ENCODE measurements at places on chromosomes 1 and 21.

DNA sequence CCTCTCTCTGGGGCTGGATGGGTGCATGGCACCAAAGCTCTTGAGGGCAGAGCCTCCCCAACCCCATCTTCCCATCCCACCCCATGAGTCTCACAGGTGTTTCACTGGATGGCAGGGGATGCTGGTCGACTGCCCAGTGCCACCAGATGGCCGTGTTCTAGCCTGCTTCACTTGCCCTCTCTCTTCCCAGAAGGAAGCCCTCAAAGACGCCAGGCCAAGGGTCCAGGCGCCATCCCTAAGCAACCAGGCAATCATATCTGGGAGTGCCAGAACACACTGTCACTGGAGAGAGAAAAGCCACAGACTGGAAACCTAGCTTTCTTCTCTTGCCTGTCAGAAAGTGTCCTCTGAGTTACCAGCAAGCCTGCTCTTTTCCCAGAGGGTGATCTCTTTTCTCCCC, 26.7 kb downstream of the PIGM start:
- DNase-seq = no peak

GRCh38 chr1:237250055-237250454, 208.1 kb downstream of the RYR2 start:
- DNase-seq = no peak

GRCh38 chr1:19374083-19374801, 62.1 kb downstream of the SLC66A1 start:
- no peak for DNase-seq

GRCh38 chr21:17467392-17467791, 45.5 kb upstream of the CXADR start:
- no peak for DNase-seq

DNA sequence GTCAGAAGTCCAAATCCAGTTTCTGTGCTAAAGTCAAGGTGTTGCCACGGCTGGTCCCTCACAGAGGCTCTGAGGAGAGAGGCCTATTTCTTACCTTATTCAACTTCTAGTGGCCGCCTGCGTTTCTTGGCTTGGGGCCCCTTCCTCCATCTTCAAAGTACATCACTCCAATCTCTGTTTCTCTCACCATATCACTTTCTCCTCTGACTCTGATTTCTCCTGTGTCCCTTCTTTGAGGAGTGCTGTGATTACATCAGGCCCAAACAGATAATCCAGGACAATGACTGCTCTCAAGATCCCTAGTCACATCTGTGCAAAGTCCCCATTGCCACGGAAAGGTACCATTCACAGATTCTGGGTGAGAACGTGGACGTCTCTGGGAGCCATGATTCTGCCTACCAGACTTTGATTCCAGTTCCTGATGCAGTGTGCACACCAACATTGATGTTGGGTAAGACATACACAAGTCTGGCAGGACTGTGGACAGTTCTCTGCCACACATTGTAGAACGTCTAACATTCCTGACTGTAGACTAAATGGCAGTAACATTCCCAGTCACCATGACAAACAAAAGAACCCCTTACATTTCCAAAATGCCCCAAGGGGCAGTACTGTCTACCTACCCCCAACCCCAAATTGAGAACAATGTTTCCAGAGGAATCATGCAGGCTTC, 43.0 kb upstream of the ITPKB start:
- no peak for DNase-seq

GRCh38 chr1:112957133-112957812, 1.3 kb upstream of the SLC16A1 start:
- DNase-seq = no peak

DNA sequence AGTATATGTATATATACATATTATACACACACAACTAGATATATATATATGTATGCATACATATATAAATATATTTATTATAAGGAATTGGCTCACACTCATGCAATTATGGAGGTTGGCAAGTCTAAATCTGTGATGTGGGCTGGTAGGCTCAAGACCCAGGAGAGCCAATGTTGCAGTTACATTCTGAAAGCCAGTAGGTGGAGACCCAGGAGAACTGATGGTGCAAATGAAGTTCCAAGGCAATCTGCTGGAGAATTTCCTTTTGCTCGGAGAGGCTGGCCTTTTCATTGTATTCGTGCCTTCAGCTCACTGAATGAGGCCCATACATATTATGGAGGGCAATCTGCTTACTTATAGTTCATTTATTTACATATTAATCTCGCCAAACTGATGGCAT, 9.4 kb downstream of the IVL start:
- no peak for DNase-seq

DNA sequence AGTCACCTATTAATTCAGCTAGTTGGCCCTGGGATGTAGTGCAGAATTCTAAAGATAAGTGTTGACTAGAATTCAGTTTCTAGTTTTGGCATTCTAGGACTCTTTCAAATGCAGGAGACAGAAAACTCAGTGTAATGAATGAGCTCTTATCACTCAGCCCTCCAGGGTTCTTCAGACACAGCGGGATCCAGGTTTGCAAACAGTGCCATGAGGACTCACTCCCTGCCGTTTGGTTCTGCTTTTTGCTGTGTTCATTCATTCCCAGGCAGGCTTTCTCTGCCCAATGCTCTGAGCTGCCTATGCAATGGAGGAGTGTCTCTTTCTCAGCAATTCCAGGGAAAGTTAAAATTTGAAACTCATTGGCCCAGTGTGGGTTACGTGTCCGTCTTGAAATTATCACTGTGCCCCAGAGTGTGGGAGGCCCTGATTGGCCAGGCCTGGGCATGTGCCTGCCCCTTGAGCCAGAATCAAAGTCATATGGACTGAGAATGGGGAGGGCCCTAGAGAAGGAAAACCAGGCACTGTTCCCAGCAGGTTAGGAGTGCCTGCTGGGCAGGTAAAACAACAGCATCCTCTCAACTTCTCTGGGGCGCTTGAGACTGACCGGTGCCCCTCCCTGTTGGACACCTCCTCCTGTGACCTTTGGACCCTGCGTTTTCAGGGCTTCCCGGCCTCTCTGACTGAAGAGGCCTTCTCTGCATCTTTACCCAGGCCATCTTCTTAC, 43.4 kb downstream of the TMEM51 start:
- no peak for DNase-seq

GRCh38 chr1:99850459-99851291, 514 bp downstream of the AGL start:
- DNase-seq = no peak

GRCh38 chr1:24918995-24919605, 11.0 kb downstream of the RUNX3 start:
- DNase-seq = no peak

DNA sequence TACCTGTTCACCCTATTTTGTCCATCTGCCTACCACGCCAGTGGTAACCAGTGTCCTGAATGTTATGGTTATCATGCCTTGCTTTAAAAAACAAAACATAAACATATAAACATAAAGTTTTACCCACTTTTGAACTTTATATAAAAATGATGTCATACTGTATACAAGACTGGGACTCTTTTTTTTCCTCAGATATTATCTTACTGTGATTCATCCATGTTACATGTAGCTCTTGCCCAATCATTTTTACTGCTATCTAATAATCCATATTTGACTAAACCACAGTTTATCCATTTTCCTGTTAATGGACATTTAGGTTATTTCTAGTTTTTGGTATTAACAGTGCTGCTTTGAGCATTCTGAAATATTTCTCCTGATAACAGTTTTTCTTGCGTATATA, 78.8 kb downstream of the GPR161 start:
- DNase-seq = no peak

- DNase-seq = no peak
Measured at GRCh38 chr1:30444850-30445249, 278.5 kb downstream of the MATN1 start.

GRCh38 chr21:36780861-36781260, 81.9 kb downstream of the SIM2 start:
- no peak for DNase-seq

GRCh38 chr1:60245324-60245723, 171.8 kb upstream of the C1orf87 start:
- no peak for DNase-seq

- peak; percentile 62 for DNase-seq
Measured at GRCh38 chr1:209597499-209597898, 14.0 kb downstream of the CAMK1G start.

DNA sequence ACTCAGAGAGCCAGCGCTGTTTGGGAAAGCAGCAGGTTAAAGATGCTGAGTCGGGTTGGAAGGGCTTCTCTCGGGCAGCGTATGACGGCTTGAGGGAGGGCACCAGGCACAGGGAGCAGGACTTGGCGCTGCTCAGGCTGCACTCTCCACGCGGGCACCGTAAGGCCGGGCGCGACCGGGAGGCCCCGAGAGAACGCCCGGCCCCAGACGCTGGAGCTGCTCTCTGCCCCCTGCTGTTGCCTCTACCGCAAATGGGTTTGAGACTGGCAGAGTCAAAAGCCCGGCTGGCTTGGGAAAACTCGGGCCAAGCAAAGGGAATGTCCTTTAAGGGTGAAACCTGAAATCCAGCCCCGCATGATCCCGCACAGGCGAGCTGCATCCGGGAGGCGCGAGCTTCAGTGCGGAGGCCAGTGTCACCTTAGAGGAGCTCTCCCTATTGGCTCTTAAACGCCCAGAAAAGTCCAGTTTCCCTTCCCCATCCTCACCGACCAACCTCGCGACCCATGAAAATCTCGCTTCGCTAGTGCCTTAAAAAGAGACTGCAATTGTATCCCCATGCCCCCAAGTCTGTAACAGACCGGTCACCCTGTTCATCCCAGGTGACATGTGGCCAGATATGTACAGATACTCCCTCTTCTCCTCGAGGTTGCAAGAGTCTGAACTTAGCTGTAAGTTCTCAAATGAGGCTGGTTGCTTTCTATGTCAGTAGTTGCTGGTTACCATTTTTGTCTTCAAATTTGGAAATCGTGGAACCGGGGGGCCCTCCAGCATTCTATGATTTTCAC, 1.1 kb downstream of the PRRX1 start:
- no peak for DNase-seq

DNA sequence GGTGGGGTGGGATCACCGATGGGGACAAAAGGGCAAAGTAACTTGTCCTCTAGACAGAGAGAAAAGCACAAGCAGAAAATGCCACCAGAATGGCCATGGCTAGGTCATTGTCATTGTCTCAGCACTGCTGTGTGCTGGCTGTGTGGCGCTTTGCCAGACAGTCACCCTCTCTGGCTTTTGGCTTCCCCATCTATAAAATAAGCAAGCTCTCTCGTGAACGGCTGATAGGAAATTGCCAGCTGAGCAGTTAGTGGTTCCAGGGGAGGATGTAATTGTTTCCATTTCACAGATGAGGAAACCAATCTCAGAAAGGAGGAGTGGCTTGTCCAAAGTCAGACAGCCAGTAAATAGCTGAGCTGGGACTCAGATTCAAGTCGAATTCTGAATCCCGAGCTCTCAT, 32.5 kb downstream of the PADI2 start:
- DNase-seq = no peak

GRCh38 chr1:95520390-95520789, 286.4 kb downstream of the RWDD3 start:
- no peak for DNase-seq

DNA sequence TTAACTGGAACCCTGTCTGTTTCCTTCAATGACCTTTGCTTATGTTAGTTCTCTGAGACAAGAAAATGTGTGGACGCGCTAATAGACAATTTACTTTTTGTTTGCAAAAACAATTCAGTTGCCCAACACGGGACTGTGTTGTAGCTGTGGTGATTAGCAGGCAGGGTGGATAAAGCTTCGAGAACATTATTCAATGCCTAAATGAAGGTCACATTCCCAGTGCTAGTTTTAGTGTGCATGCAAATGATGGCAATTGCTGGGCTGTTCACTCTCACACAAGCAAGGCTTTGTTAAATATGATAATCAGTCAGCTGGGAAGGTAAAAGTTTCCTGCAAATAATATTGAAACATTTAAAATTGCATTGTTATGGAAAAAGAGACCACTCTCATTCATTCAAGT, 188.4 kb downstream of the BACH1 start:
- DNase-seq = no peak

DNA sequence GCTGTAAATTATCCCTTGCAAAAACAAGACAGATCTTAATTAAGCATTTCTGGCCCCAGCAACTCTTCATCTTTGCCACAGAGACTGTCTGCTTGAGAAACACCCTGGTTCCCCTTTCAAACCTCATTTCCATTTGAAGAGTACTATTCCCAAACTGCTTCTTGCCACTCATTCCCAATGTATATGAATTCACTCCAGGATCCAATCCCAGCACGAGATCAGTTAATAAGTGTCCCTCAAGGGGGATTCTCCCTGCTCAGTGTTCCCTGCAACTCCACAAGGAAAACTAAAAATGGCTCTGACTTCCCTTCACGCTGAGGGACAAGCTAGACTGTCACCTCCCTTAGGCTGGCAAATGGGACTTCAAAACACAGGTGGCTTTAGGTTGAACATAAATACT, 173.2 kb downstream of the SIPA1L2 start:
- no peak for DNase-seq

- DNase-seq = no peak
Measured at GRCh38 chr1:242245255-242245654, 246.4 kb upstream of the MAP1LC3C start.

DNA sequence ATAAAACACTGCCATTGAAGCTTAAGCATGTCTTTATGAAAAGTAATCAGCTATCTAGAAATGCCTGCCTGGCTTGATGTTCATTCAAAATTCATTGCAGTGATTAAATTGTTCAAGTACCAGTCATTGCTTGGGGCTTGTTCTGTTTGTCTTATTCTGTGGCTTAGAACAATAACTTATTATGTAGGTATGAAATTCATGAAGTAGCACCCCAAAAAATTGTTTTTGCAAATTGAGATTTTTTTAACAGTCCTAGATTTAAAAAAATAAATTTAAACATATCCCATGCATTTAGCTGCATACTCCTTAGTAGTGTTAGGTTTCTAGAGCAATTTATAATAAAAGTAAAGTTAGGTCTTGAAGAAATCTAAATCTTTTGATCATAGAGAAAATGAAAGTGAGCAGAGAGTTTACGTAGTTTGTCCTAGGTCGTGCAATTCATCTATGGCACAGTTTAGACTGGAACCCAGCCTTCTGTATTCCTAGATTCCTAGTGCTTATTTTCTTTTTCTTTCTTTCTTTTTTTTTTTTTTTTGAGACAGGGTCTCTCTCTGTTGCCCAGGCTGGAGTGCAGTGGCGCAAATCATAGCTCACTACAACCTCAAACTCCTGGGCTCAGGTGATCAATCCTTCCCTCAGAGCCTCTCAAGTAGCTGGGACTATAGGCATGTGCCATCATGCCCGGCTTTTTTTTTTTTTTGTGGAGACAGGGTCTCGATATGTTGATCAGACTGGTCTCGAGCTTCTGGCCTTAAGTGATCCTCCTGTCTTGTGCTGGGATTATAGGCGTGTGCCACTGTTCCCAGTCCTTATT, 9.3 kb downstream of the MIER1 start:
- no peak for DNase-seq

- no peak for DNase-seq
Measured at GRCh38 chr1:169465281-169465680, 20.5 kb downstream of the SLC19A2 start.

Data from pulmonary artery endothelial cell (primary cell).